Hematopoietic multipotent progenitor cell treated with erythropoietin and hydrocortisone succinate and interleukin-3 and kit ligand, for 15 days (in vitro differentiated cells): ENCODE measurements at places on chromosomes 5 and 9.
A peak's percentile ranks its signal among the peaks of the same experiment; 100 is the strongest.

GRCh38 chr9:98808411-98808815 lies 943 bp downstream of the GALNT12 start:
- DNase-seq: no peak

DNA sequence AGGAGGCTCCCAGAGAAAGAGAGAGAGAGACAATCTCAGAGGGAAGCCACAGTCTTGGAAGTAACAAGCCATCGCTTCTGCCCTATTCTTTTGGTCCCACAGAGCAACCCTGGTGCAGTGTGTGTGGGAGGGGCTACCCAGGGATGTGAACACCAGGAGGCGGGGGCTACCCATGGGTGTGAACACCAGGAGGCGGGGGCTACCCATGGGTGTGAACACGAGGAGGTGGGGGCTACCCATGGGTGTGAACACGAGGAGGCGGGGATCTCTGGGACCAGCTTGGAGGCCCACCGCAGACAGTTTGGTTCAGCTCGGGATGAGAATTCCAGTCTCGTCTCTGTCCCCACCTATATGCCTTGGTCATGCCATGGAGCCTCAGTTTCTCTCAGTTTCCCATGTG lies 44.9 kb downstream of the HMCN2 start:
- DNase-seq: no peak

DNA sequence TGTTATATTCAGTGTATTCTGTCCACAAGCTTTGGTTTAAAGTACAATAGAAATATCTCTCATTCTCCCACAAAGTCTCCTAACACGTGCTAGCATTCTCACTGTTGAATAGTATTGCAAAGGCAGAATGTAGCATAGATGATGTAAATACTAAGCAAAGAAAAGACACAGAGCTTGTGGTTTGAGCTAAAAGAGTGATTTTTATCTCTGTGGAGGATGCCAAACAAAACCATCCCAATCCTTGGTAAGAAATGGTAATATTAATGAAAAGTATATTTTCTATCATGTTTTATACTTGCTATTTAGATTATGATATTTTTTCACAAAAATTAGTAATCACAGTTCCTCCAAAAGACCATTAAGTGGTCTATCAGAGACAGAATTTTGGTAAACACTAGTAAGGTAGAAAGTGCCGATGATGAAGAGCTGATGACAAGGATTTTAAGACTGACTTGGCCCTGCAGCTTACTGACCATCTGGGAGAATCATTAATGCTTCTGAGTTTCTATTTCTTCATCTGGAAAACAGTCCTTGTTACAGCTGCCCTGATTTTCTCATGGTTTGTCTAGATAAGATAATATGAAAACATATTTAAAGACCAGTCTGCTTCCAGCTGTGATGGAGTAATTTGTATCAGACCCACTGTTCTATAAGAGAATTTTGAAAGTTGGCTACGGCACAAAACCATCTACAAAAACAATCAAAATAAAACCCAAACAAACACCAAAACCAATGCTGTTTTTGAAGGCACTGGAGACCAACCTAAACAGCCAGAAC lies 510.2 kb downstream of the SPATA31D1 start:
- no peak for DNase-seq

DNA sequence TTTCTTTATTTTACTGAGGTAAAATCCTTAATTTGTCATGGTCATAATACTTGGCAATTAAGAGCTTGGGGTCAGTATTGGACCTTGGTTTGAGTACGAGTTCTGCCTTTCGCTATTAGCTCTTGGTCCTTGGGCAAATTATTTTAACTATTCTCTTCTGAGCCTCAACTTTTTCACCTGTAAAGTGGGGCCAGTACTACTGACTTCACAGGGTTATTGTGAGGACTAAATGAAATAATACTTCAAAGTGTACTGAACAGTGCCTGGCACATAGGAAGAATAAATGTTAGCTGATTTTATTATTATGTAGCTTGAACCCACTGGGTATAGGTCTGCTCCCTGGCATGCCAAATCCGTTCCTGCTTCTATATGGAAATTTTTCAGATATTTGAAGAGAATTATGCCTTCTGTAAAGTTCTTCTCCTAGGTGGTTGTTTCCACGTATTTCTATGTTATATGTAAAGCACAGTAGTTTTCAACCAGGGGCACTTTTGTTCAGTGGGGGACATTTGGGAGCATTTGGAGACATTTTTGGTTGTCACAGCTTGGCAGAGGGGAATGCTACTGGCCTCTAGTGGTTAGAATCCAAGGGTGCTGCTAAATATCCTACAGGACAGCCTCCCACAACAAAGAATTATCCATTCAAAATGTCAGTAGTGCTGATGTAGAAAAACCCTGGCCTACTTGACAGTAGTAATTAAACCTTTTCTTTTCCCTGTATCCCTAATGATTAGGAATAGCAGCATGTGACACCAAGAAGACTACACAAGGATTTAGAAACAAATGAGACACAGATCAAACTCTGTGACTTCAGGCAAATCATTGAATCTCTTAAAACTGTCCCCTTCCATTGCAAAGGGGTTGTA lies 4.5 kb downstream of the RCL1 start:
- peak; percentile 85 for DNase-seq

DNA sequence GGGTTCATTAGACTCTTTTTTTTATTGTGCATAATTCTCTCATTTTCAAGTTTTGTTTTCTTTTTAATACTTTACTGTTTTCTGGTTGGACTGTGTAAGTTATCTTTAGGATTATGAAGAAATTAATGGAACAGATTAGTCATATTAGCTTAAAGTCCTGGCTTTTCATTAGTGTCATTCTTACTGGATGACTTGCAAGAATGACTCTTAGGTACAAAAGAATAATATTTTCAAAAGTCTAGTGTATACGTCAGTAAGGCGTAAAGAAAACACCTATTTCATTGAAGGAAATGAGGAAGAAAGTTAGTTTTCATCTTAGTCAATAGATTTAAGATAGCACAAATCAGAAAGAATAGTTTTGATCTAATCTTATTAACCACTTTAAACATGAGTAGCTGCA lies 20.4 kb downstream of the UHRF2 start:
- DNase-seq: no peak

DNA sequence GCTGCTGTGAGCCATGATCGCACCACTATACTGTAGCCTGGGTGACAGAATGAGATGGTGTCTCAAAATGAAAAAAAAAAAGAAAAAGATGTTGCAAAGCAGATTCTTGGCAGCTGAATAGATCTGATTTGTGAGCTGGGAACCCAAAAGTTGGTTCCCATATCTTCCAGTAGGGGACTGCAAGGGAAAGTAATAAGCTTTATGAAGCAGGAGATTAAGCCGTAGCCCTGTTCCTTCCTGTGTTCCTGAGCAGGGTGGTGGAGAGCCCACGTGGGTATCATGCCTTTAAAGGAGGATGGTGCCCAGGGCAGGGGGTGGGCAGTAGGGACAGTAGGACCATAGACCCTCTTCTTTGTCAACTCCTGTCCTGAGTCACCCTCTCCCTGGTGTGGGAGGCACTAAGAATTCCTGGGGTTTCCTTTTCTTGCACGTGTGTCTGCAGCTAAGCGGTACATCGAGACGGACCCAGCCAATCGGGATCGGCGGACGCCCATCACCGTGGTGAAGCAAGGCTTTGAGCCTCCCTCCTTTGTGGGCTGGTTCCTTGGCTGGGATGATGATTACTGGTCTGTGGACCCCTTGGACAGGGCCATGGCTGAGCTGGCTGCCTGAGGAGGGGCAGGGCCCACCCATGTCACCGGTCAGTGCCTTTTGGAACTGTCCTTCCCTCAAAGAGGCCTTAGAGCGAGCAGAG lies 37.9 kb downstream of the STOM start:
- DNase-seq: peak; percentile 42

DNA sequence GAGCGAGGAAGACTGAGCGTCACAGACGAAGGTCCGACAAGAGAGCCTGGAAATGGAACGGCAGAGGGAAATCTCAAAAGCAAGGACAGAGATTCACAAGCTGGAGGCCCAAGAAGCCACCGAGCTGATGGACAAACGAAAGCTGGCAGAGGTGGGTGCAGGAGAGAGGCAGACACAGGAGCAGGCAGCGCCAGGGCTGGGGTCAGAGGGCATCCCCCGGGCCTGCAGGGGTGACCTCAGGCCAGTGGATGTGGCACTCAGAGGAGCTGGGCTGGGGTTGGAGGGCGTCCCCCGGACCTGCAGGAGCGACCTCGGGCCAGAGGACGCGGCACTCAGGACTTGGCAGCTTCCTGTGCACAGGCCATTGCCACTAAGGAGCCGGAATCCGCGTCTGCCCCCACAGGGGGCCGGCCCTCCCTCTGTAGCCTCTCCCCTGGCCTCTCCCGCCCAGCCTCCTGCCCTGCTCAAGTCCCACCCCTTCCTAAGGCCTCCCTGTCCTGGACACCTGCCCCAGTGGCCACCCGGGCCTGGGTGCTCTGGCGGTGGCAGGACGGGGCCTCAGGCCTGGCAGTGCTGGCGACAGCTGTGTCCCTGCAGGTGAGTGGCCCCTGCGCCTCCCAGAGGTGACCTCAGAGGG lies 40.4 kb downstream of the EXD3 start:
- no peak for DNase-seq

DNA sequence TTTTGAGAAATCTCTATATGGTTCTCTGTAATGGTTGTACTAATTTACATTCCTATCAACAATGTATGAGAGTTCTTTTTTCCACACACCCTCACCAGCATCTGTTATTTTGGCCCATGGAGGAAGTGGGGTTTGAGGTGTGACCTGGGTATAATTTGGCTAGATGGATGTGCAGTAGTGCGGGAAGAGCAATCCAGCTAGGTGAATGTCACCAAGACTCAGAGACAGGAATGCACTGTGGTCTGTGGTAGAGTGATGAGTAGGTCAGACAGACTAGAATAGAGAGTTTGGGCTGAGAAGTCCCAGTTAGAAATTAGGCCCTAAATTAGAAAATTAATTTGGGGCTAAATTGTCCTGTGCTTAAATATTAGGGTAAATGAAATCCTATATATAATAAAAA lies 32.8 kb upstream of the PIP5K1B start:
- DNase-seq: no peak

DNA sequence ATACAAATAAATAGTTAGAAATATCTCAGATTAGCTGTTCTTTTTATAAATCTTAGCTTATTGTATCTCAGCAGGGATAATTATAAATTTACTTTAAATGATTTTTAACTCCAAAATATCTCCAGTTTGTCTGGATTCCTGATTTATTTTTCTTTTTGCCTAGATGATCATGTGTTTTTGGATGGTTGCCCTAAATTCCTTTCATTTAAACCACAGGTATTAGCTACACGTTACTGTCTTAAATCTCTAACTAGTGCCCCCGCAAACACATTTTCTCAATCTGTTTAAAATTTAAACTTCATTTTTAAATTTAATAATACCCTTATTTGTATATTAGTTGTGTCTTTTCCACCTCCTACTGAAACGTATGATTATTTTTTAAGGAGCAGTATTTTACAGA lies 5.6 kb downstream of the FER start:
- DNase-seq: no peak

- DNase-seq: no peak
These were observed 150.8 kb upstream of the PHYKPL start for GRCh38 chr5:178383301-178383918.

GRCh38 chr5:29930316-29930715 lies 1263.2 kb upstream of the CDH6 start:
- DNase-seq: no peak

DNA sequence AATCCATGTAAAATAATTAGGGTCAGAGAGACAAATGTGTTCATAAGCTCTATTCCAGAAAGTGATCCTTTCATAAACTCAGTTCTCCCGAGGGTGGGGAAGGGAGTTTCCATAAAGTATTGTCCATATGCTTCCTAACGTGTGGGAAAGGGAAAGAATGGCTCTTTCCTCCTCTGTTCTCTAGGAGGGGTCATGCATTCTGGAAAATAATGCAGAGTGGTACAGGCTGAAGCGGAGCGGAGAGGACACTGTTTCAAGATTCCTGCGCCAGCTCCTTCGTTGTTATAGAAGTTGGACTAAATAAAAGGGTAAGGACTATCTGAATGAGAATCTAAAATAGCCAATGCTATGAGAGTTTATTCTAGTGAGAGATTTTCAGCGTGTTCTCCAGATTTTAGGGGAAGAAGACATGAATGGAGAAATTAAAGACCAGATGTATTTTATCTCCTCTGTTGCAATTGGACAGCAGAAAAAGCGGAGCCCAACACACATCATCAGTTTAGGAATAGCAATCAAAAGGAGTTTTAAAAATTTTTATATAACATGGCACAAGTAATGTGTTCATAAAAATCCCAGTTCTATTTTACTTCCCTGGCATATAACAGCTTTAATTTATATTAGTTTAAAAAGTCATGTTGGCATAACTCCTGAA lies 166.9 kb upstream of the MPDZ start:
- no peak for DNase-seq
